ENCODE measurements at places on chromosomes 13 and 19.

GRCh38 chr19:29872224-29872731, 60.5 kb downstream of the CCNE1 start:
- DNase-seq, result no peak

DNA sequence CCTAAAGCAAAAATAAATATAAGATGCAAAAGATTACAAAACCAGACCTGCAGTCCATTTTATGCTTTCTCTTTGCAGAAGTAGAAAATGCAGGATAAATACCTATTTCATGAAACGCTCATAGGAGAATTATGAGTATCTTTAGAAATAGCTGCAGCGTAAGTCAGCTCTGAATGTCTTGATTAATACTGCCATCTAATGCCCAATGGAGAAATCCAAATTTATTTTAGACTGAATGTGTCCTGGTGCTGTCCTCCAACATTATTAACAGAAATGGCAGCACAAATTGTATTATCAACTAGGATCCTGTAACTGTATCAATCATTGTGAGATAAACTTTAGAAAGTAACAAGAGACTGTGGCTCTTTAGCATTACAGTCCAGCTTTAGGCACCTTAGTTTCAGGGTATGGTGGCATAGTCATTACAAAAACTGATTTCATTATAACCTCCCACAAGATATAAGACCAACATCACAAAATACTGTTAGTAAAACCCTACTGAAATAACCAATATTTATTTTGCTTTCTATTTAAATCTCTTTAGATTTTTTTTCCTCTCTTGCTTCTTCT, 162.1 kb upstream of the MIR17HG start:
- peak; percentile 23 for DNase-seq

DNA sequence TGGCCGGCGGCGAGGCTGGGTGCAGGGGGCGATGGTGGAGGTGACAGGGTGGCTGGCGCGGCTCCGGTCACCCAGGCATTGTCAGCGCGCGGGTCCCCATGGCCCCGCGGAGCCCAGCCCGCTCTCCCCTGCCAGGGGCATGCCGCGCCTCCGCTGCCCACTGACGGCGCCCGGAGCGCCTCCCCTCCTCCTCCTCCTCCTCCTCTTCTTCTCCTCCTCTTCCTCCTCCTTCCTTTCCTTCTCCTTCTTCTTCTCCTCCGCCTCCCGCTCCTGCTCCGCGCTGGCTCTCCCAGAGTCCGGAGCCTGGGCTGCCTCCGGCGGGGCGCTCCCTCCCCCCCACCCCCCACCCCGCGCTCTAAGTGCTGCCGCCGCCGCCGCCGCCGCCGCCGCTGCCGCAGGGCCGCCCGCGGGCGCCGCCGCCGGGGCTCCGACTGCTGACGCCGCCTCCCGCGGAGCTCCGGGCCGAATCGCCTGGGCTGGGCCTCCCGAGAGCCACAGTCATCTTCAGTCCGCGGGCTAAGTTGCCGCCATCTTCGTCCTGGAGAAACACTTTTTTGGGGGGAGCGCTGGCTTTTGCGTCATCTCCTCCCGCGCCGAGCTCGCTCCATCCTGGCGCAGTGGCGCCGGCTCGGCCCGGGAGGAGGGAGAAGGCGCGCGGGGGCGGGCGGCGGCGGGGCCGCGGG, 348.3 kb downstream of the LIG4 start:
- DNase-seq, result no peak

GRCh38 chr19:5680084-5680436, 256 bp downstream of the MICOS13 start:
- DNase-seq, result no peak

GRCh38 chr13:108674346-108674745, 44.9 kb downstream of the MYO16 start:
- no peak for DNase-seq

- peak; percentile 94 for DNase-seq
These were observed 6.5 kb upstream of the PTOV1 start for GRCh38 chr19:49844138-49845095.

DNA sequence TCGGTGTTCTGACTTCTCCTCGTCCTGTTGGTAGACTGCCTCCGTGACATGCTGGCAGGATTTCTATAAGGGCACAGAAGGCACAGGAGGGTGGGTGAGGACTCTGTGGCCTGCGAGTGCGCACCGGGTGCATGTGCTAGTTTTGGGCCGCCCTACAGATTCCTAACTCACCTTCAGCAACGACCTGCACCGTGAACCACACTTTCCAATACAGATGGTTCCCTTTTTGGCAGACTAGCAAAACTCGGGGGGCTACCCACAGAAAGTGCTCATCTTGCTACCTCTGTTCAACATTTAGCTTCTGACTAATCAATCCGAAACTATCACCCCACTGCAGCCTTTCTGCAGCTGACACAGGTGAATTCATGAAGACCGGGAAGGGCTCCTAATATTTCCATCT, 14.1 kb upstream of the AMER2 start:
- no peak for DNase-seq

DNA sequence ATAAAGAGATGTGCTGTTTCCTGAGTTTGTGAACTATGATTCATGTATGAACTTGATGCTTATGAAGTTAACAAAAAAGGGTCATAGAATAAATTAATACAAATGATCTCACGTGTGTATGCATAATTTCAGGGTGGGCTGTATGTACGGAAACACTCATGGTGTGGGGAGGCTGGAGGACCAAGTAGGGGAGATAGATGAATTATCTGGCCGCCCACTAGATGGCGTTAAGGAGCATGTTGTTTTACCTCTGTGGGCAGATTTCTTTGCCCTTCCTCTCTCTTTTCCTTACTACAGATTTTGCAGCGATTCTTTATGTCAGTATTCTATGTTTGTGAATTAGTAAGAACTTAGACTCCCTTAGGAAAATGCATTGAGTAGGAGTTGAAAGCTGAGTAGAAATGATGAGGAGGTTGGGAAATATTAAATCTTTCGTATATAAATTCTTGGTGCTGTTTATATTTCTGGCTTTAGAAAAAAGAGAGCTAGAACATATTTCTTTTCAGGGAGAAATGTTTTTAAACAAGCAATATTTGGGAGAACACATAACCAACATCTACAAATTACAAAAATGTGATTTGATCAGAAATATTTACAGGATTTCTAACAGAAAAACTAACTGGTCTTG, 47.4 kb upstream of the TMTC4 start:
- DNase-seq, result peak; percentile 64

Data from NB4 (cell line).